ENCODE measurements at places on chromosomes 7 and 10.
A peak's percentile ranks its signal among the peaks of the same experiment; 100 is the strongest.

- no peak for DNase-seq
Observed at GRCh38 chr7:38542156-38542555, 89.0 kb downstream of the AMPH start.

DNA sequence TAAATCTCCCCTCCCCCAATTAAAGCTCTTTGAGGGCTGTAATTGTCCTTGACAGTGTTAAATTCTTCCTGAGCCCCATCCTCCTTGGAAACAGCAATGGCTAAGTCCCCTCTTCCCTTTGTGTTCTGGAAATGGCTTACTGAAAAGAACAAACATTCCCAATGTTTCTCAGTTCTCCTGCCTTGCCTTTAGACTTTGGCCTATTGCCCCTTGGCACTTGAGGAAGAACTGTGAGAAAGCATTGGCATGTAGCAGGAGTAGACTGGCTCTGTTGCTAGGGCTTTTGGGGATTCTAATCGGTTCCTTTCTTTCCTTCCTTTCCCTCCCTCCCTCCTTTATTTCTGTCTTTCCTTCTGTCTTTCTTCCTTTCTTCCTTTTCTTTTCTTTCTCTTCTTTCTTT is 463.3 kb upstream of the PODXL start:
- DNase-seq, result no peak

GRCh38 chr7:28078036-28078901 is 102.3 kb downstream of the JAZF1 start:
- peak; percentile 27 for DNase-seq

DNA sequence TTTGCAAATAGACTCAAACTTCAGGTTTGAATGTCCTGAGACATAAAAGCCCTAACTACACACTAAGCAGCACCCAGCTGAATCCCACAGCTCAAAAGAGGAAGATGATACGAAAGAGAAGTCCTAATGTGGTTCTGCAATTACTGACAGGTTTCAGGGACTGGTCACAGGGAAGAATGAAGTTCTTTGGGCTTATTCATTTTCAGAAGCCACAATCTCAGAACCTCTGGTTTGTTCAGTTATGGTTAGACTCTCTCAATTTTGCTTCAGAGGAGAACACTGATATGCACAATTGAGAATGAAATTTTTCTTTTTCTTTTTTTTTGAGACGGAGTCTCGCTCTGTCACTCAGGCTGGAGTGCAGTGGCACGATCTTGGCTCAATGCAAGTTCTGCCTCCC is 94.6 kb upstream of the FAM180A start:
- DNase-seq, result no peak

GRCh38 chr7:101169838-101170551 is 4.6 kb upstream of the VGF start:
- DNase-seq, result peak; percentile 86
